Stimulated activated naive CD4-positive, alpha-beta T cell (primary cell): ENCODE measurements at places on chromosomes 7 and 10.

GRCh38 chr7:73939528-73939927 lies 78.6 kb downstream of the TMEM270 start:
- DNase-seq: no peak

DNA sequence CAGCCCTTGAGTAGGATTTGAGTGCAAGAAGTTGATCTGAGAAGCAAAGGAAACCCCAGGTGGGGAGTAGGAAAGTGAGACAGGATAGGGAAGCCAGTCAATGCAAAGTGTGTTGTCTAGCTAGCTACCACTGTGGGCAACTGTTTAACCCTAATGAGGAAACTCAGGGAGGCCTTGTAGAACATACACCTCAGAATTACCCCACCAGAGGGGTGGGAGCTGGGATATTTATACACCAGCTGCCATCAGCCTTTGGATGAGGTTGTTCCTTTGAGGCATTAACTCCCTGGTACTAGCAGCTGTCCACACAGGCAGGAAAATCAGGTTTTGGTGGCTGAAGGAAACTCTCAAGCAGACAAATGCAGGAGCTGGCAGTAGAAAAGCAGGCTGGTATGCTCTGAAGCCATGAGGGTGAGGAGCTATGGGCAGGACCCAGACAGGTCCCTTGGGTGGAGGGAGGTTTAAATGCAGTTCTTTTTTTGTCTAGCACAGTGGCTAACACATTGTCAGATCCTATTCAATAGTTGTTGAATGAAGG lies 60.1 kb upstream of the ARID5B start:
- no peak for DNase-seq

- no peak for DNase-seq
These were observed 130.7 kb upstream of the CELF2 start for GRCh38 chr10:10886861-10887531.

DNA sequence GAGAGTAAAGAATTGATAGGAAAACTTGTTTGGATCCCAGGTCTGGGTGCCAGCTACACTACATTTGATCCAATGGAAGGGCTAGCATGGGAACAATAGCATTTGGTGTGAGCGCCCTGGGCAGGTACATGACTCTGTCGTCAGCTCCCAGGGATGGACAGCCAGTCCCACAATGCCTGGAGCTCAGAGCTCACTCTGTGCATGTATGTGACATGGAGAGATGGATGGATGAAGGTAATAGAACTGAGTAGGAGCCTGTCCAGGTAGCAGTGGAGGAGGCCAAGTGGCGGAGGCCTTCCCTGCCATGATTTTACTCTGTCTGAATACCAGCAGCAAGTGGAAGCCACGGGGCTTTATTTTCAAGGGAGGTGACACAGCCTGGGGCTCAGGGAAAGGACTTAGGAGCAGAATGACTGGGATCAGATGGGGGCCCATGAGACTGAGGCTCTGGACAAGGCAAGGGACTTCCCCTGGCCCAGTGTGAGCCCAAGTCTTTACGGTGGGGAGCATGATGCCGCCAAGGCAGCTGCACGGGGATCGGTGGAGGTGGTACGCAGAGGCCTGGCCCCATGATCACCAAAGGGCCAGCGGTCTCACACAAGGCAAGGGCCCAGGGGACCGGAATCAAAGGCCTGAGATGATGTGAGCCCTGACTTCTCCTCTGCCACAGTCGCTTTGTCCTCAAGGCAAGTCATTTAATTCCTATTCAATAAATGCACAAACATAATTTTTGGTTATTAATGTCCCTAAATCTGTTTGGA lies 5.9 kb downstream of the PTPRE start:
- DNase-seq: no peak

GRCh38 chr10:95502377-95502776 lies 58.8 kb downstream of the SORBS1 start:
- DNase-seq: no peak

- DNase-seq: no peak
These were observed 27.6 kb upstream of the PIK3AP1 start for GRCh38 chr10:96747734-96748550.

GRCh38 chr10:70715853-70716795 lies 43.8 kb downstream of the ADAMTS14 start:
- DNase-seq: no peak

- DNase-seq: no peak
These were observed 147.5 kb downstream of the RAB11FIP2 start for GRCh38 chr10:117899181-117899683.

- peak; percentile 65 for DNase-seq
These were observed at the start of gene GSTK1 for GRCh38 chr7:143263266-143264195. GSTK1 (plus strand) TSS chr7:143263441; CDS start chr7:143263514, 73 bp downstream.

DNA sequence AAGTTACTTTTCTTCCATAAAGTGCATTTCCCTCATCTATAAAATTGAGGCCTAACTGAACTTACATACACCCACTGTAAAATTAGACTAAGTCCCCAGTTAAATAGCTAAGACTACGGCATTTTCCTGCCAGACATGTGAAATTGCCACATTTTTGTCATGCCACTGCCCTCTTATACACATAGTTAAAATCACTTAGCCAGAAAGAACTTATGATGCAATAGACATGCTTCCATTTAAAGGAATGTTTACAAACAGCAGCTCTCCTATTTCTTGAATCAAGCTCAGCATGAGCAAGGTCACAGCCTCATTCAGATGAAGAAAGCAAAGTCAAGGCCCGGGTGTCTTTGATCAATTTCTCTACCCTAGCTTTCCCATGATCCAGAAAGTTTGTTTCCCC lies 175.7 kb downstream of the LRRN3 start:
- no peak for DNase-seq

DNA sequence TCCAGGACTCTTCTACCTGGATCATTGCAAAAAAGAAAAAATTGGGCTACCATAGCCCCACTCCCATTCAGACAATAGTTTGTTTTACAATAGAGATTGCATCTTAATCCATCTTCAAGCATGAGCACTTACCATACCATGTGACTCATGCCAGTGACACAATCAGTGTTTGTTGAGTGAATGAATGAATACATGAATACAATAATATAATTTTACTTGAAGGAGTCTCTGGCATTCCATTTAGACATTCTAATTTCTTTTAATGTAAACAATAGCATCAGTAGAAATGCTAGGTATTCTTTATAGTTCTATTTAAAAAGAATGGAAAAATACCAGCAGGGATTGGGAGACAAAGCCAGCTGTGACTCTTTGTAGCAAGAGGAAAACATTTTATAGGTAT lies 141.6 kb upstream of the AKR1E2 start:
- no peak for DNase-seq

DNA sequence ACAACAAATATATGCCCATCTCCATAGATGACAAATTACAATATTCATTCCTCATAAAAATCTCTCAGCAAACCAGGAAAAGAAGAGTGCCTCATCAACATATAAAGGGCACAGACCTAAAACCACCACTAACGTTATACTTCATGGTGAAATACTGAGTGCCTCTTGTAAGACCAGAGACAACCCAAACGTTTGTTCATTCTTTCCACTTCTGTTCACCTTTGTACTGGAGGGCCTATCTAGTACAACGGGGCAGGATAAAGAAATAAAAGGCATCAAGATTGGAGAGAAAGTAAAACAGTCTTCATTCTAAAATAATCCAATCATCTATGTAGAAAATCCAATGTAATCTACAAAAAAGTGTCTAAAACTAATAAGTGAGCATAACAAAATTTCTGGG lies 79.1 kb downstream of the LARP4B start:
- no peak for DNase-seq

DNA sequence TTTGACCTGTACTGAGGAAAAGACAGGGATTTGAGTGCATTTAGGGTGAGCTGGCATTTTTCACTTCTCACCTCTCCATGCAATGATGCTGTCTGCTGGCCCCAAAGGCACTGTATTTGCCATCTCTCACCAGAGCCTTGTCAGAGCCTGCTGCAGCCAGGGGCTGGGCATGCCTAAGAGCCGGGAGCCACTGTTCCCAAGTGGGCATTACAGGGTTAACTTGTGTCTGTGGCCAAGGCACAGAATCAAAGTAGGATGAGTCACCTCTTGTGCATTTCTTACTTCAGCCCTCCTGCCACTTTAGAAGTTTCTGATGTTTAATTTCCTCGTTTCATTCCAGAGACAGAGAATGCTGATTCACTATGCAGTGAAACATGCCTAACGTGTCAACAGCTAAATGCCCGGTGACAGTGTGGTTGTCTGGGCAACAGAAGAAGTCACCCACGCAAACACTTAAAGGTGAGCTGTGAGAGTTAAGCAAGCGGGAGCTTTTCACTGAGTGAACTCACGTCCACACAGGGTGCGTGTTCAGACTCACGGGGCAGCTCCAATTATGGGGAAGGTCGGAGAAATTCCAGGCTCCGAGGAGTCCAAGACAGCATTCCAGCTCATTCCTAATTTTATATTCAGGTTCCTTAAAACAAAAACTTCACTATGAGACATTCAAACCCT lies 57.1 kb upstream of the IGFBP3 start:
- DNase-seq: no peak
